ENCODE measurements at places on chromosomes 2 and 18. TPM values are rescaled to one million over a fixed set of nuclear protein-coding genes. Genes with fewer than 3 reads are reported as not detected.

The KLF11 gene
- 4.5 TPM for total RNA-seq

The ABCB11 gene
- total RNA-seq = not detected

The AUP1 gene
- total RNA-seq = 110 TPM

The ITGA4 gene
- 86.3 TPM for total RNA-seq

The NTSR2 gene
- total RNA-seq = not detected

The NT5DC4 gene
- not detected for total RNA-seq

The DYSF gene
- total RNA-seq = 5.6 TPM

The CCDC74A gene
- 5.0 TPM for total RNA-seq

The FSHR gene
- total RNA-seq = not detected

The ADCYAP1 gene
- total RNA-seq = not detected

The CCDC148 gene
- total RNA-seq = 2.0 TPM

The BUB1 gene
- total RNA-seq = 49.5 TPM

The CDH19 gene
- 2.0 TPM for total RNA-seq

The UGT1A5 gene
- total RNA-seq = not detected
